T follicular helper cell (primary cell): ENCODE measurements at places on chromosomes 12 and 14.

DNA sequence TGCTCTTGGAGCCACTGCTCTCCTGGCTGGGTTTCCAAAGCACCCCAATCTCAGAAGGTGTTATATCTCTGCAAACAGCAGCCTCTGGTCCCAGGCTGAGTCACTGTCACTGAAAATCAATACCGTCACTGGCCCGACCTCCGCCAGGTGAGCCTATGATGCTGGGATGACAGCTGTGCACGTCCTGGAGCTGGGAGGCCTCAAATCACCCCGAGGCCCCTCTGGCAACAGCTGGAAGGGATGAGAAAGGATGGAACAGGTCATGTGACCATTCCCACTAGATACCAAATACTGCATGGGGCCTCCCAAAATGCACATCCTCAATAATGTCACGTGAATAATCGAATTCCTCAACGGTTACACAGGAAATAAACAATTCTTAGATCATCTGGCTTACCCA, 190.8 kb downstream of the TTC7B start:
- no peak for DNase-seq

GRCh38 chr12:96392397-96392796, 7.8 kb downstream of the CDK17 start:
- DNase-seq, result no peak

- no peak for DNase-seq
Measured at GRCh38 chr12:95766356-95767019, 24.1 kb downstream of the NTN4 start.

DNA sequence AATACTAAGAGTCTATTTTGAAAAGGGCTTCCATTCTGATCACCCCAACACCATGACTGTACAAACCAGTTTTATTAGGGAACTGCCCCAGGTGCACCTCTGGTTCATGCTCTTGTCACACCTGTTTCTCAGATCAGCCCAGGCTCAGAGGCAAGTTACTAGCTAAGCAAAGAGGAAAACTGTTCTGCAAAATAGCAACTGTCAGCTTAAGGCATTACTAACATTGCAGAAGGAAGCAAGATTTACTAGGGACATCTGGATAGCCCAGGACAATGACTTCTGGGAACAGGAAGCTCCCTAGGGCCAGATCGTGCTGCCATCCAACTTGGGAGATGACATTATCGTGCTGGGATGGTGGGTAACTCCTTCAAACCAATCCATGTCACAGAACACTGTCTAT, 30.1 kb downstream of the ANAPC7 start:
- DNase-seq, result no peak

GRCh38 chr14:46322730-46323403, 328.7 kb downstream of the RPL10L start:
- DNase-seq, result no peak

- DNase-seq, result no peak
Measured at GRCh38 chr12:6416596-6416995, 28.2 kb upstream of the CD27 start.

DNA sequence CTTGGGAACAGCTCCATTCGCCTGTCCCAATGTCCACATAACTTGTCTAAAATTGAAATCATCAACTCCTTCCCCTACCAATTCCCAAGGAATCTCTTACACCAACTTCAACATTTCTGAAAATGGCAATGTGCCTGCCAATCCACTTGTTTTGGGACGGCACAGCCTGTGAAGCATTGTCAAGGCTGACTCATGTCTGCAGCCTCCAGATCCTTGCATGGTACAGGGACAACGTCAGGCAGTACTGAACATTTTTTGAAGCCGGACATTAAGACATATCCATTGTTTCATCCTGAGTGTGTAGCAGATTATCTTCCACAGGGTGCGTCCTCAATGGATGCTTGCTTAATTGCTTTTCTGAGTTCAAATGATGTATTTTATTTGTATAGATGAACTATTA, 794.1 kb downstream of the BCL11B start:
- no peak for DNase-seq

DNA sequence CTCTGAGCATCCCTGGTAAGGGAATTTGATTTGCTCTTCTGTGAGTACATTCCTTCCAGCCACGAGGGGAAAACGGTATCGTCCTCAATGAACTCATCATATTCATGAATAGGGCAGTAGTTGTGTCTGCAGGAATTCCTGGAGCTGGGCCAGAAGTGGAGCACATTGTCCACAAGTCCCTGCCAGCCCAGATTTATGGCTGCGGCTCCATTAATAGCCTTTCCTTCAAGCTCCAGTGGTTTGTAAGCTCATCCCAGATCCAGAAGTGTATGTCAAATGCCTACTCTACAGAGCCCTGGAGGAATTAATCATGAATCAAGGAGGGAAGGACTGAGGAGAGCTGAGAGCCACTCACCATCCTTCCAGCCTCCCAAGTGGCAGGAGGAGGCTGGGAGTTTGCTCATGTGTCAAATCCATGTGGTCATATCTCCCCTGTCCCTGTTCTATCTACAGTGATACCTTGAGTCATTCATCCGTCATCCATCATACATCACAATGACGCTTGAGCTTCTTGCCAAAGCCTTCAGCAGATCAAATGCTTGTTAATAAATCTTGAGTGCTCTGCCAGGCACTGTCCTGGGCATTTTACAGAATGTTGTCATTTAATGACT, 65.5 kb downstream of the SVOP start:
- DNase-seq, result no peak

- DNase-seq, result peak; percentile 28
Measured at GRCh38 chr12:92034858-92035401, 110.7 kb downstream of the BTG1 start.

DNA sequence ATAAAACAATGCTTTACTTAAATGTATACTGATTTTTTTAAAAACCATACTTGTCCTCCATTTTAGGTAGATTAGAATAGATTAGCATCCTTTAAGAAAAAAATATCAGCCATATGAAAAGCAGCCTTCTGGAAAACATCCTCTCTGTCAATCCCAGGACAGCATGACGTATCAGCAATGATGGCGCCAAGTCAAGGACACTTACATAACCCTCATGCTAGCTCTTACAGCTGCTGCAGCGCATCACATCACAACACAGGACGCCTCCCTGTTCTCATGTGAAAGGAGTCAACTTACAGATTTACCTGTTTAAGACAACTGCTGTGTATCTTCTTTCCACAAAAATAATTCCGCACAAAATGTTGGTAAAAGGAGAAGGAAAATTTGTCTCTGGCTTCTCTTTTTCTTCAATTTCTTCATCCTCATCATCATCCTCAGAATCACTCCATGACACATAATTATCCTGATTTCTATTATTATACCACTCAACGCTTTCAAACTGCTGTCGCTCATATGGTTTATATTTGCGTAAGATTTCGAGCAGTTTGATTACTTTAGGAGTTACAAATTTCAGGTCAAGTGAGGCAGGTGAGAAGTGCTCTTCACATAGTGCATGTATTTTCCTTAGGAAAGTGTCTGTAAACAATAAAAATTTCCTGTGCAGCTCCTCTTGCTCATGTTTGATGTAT, 33.3 kb downstream of the DICER1 start:
- no peak for DNase-seq

DNA sequence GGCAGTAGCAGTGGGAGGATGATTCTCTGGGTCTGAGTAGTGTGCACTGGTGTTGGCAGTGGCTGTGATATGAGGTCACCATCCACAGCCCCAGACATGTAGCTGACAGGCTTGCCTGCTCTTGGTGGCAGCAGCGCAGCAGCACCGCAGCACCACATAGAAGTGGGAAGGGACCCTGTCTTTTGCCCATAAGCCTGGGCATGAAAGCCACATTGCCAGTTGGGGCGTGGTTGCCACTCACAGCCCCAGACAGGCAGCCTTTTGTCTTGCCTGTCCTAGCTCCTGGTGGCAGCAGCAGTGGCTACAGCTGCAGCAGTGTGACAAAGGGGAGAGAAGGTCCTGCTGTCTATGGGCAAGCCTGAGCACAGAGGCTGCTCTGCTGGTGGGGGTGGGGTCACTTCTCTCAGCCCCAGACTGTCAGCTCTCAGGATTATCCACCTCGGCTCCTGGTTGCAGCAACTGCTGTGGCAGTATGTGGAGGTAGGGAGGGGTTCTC, 71.5 kb downstream of the BRMS1L start:
- no peak for DNase-seq

GRCh38 chr12:26651566-26652188, 181.3 kb downstream of the ITPR2 start:
- DNase-seq, result no peak

DNA sequence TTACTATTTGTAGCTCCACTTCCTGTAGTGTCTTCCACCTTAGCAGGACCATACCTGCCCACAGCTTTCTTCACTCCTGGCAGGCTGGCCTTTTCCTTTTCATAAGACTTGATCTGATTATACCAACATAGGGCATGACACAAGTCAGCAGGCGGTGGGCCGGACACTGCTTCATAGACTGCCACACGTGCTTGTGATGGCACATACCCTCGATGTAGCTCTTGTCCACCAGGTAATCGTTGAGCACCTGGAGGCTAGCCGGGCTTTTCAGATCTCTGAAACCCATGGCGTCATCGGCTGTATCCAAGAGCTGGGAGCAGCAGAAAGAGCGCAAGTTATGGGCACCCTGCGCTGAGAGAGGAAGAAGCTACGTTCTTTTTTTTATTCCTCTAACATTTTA, 53.7 kb upstream of the TMEM263 start:
- DNase-seq, result no peak

DNA sequence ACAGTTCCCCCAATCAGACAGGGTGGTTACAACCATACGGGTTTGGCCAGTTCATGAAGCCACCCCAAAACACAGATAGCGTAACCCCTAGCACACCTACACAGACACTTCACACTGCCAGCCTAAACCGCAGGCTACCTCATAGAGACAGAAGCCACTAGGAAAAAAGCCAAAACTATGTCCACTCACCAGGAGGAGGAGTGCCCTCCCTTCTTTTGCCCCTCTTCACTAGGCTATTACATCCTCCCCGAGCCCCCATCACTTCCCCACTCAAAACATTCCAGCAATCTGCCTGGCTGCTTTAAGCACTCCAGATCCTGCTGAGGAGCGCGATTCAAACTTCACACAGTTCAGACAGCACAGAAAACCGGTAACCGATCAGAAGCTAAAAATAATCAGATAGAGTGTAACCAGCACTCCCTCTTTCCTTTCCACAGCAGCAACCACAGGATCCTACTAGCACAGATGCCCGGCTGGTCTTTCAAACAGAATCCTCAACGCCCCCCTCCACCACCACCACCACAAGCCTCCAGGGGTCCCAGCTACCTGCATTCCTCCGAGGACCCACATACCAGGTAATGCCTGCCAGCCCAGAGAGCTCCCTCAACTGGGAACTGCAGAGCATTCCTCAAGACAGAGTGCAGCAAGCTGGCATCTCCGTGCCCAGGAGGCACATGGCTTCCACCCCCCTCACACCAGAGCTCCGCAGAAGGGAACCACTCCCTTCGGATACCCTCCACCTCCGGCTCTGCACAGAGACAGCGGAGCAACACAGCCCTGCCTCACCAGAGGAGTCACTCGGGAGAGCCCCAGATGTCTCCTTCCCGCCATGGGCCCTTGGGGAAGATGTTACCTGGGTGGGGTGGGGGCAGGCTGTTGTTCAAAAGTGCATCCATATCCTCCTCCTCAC, 1.5 kb downstream of the CHD4 start:
- DNase-seq, result peak; percentile 40

DNA sequence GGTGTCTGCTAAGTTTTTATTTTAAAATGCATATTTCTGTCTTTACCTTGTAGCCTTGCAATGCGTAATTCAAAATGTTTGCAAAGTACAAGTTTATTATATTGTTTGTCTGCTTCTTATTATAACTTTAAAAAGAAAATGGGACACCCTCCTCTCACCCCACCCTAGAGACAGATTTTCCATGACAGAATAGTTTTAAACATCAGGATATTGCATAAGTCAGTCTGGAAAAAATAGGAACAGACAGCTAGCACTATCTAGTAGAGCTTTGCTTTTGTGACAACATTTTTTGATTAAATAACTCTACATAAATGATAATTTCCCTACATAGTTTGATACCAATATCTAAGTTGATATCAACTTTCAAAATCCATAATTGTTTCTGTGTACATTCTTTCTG, 71.3 kb downstream of the PDE3A start:
- no peak for DNase-seq

GRCh38 chr14:21097636-21098075, 799 bp downstream of the ZNF219 start:
- DNase-seq, result no peak

DNA sequence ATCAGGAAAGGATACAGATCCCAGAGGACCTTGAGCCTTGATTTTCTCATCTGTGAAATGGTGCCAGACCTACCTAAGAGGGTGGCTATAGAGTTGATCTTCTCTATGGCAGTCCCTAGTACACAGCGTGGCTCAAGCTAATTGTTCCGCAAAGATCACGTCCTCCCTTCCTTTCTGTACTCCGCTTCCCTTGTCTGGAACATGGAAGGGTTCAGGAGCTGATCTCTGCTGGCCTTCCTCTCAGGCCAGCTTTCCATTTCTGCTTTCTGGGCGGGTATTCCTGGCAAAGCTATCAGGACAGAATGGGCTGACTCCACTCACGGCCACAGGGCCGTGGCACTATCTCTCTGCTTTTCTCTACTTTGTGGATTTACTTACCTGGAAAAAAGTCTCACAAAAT, 6.5 kb downstream of the CAMKK2 start:
- DNase-seq, result no peak
